Stimulated activated CD4-positive, alpha-beta T cell treated with anti-CD3 and anti-CD28 coated beads, Interleukin-4, amount 100 ng/mL, for 1 hour (primary cell): ENCODE measurements at places on chromosomes 2 and 18.

GRCh38 chr2:232410238-232410900, 3.7 kb downstream of the ALPG start:
- DNase-seq, result no peak

DNA sequence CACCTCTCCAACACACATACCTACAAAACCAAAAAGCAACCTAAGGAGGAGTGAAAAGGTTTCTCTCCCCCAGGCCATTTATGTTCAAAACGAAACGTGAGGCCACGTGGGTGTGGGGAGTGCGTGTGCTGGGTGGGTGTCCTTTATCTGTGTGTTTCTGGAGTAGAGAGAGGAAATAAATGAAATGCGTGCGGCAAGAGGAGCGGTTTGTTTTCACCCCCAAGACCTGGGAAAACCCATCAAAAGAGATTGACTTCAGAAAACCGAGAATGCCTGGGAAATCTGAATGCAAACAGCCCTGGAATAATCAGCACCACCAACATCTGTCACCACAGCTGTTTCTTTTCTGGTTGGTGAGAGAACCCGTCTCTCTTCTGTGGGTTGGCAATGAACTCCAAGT, 137.4 kb downstream of the INSIG2 start:
- DNase-seq, result no peak

DNA sequence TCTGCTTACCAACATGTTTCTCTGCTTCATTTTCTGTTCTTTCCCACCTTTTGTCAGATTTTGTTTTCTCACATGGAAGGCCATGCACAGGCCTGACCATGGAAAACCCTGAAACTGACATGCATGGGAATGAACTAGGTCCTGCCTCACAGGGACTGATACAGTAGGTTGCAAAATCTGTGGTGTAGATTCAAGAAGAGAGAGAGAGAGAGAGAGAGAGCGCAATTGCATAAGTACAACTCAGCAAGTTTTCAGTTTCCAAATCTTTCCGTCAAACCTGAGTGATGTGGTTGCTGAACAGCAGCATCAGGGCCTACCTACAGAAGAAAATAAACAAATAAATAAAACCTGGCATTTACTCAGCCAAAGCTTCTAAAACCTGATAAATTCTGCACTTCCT, 87.5 kb upstream of the RNF152 start:
- DNase-seq, result no peak

- no peak for DNase-seq
Observed at GRCh38 chr18:5868218-5868854, 27.0 kb downstream of the TMEM200C start.

DNA sequence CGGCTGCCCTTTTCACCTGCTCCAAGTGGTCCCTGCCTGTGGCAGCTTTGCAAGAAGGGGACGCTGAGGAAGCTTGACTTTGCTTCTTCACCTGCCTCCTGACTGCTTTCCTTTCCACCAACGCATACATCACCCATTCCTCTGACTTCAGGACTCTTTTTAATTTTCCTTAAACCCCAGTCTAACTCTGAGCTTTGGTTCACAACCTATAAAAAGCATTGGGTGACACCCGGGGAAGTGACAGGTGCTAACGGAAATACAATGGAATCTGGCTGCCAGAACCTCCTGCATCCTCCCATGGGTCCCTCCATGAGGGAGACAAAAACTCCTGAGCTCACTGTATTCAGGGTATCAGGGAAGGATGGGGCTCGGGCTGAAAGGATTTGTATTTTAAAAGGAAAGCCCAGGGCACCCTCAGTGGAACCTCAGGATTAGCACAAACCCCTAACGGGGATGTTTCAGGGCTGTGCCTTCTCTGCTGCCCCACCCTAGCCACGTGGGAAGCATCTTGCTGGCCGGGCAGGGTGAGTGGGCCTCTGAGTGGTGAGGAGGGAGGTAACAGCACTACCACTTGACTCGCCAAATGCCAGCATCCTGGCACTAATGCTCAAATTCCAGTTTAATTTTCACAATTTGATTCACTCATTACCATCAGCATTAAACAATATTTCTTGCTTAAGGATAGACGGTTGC, 284.8 kb downstream of the CELF4 start:
- DNase-seq, result no peak

GRCh38 chr2:105747254-105747894, 2.7 kb downstream of the NCK2 start:
- no peak for DNase-seq

GRCh38 chr2:7931808-7932207, 750.0 kb upstream of the ID2 start:
- DNase-seq, result no peak

GRCh38 chr2:170586571-170587095, 128.5 kb upstream of the SP5 start:
- no peak for DNase-seq

DNA sequence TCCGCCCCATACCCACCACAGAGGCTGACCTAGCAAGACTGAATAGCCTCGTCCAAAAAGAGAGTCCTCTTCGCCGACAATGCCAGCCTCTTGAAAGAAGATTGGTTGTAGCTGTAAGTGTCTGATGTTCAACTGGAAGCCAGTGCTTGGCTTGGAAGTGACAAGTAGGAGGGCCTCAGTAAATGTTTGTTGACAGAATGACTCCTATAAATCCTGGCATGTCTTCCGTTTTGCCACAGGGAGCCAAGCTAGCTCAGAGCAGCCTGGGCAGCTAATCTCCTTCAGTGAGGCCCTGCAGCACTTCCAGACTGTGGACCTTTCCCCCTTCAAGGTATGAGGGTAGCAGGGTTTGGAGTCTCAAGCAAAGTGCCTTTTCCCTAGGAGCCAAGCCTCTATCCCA, 14.9 kb downstream of the ELMOD3 start:
- no peak for DNase-seq

DNA sequence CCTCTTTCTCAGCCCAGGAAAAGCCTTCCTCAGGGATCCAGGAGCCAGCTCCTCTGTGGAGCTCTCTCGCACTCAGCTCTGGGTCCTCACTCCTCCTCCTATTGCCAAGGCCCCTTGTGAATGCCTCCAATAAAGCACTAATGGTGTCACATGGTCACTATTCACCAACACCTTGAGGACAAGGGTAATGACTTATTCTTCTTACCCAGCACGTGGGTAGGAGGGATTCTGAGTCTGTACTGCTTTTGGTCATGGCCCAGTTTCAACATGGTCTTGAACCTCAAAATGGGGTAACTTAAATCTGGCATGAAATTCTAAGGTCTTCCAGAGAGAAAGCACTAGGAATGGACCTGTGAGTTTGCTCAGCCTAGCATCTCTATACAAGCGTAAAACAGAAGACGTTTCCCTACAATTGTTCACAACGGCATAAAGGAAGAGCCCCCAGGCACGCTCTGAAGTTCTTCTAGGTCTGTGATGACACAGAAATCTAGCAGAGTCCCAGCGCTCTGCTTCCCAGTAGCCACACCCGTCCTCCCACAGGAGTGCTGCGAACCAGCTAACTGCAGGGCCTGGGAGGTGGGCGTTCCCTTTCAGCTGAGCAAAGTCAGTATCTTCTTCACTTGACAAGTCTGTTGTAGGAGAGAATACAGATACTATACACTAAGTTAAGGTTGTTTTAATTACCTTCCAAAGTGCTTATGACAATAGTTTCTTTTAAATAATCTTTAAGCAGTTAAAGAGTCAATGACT, 14.6 kb upstream of the KIDINS220 start:
- no peak for DNase-seq

GRCh38 chr2:7607441-7608173, 690.4 kb downstream of the RNF144A start:
- DNase-seq, result no peak

- no peak for DNase-seq
Observed at GRCh38 chr2:181892799-181893435, 1.4 kb downstream of the ITPRID2 start.

- DNase-seq, result no peak
Observed at GRCh38 chr2:68043695-68044094, 19.1 kb downstream of the C1D start.

DNA sequence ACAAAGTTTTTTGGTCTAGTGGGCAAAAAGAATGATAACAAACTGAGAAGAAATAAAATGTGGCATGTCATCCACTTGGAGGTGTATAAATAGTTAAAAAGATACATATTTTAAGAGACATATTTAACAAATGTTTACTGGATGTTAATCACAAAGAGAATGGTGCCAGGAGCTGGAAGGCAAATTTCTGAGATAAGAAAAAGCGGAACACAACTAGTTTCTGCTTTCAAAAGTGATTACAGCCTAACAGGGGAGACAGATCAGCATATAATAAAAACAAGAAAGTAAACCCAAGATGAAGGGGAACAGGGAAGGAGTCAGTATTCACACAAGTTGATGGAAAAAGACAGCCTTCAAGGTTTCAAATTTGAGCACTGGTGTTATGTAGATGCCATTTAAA, 91.3 kb downstream of the OLA1 start:
- DNase-seq, result no peak

DNA sequence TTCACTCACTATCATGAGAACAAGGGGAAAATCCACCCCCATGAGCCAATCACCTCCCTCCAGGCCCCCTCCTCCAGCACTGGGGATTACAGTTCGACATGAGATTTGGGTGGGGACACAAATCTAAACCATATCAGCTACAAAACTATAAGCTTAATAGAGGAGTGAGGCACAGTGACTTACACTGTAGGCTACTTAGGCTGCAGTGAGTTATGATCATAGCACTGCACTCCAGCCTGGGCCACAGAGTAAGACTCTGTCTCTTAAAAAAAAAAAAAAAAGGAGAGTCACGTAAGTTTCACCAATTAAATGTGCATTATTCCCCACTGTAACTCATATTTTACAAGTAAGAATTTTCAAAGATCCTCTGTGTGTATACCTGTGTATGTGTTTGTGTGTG, 26.2 kb upstream of the COLEC12 start:
- no peak for DNase-seq

- DNase-seq, result no peak
Observed at GRCh38 chr2:115427436-115427835, 985.0 kb downstream of the DPP10 start.

DNA sequence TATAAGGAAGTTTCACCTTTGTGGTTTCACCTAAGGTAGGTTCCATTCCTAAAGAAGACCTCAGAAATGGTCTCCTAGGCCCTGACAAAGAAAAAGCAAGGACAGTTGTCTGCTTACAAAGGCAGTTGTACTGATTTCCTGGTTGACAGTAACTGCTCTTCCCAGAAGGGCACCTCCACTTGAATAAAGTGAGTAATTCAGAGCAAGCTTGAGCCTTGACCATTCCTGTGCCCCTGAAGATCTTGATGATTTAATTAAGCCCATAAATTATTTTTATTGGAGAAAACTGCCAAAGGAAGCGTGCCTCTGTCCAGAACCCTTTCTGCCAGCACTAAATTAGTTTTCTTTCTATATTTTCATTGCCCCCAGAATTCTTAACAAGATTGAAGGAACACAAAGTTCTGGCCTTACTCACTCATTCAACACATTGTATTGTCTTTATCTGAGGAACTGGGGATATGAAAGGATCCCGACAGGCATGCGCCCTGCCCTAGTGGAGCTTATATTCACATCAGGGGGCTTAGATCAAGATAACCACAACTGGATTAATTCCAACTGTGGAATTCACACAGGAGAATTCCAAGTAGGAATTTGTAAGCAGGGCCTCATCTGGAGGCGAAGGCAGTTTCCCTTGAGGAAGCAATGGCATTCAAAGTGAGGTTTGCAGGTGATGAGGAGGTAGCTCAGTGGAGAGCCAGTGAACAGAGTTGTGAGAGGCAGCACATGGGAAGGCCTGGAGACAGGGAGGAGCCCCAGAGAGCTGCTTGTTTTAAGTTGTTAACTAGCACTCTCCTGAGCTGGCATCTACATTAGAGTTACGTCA, 21.2 kb downstream of the PTRHD1 start:
- DNase-seq, result no peak

GRCh38 chr2:69253611-69254301, 133.3 kb downstream of the GFPT1 start:
- no peak for DNase-seq

DNA sequence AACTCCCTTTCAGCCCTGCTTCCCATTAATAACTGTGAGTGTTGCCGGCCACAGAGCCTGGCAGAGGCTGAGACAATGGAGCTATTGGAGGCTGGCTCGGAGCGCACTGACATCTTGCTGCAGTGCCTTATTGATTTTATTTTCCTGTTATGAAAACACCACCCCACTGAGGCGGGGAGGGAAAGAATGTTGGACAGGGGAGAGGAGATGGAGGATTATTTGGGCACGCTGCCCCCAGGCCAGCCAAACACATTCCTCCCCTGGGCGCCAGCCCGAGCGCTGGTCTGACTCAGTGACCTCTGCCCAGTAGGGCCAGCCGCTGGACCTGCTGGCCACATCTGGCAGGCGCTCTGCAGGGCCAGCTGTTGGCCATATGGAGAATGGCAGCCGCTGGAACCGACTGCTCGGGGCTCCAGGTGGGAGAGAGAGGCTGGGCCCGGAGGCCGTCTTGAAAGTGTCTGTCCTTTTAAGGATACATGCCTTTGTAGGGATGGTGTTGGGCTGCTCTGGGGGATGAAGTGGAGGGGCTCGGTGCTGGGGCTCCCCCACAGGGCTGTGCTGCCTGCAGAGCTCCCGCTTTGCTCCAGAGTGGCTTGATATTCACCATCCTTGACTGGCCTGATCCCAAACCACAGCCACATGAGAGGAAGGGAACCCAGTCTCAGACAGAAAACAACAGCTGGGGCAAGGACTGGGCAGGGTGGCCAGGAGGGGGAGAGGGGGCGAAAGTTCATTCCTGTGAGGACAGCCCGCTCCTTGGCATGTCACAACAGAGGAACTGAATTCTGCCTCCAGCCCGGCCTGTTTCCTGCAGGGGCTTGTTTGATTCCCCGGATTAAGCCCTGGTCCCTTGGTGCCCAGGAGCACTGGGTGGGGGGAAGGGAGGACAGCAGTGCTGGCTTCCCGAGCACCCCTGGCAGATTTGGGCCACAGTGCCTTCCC, 179.0 kb downstream of the KLHL29 start:
- DNase-seq, result no peak

DNA sequence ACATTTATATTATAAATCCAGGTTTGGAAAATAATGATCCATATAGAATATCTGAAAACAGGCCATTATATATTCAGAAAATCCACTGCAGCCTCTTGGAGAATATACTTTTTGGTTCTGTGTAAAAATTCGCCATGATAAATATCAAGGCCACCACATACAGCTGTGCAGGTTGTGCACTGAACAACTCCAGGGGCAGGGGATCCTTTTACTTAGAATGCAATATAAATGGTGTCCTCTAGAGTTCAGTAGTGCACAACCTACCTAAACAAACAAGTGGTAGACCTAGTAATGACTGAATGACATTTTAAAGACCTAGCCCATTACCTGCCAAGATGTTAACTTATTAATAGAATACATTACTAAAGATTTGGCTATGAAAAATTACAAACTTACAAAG, 22.4 kb downstream of the MOGAT1 start:
- no peak for DNase-seq

- no peak for DNase-seq
Observed at GRCh38 chr2:48515513-48515985, 14.4 kb upstream of the STON1 start.

GRCh38 chr2:53631313-53632125, 136.1 kb upstream of the CHAC2 start:
- DNase-seq, result no peak

GRCh38 chr18:9905401-9905922, 8.4 kb upstream of the VAPA start:
- DNase-seq, result no peak

DNA sequence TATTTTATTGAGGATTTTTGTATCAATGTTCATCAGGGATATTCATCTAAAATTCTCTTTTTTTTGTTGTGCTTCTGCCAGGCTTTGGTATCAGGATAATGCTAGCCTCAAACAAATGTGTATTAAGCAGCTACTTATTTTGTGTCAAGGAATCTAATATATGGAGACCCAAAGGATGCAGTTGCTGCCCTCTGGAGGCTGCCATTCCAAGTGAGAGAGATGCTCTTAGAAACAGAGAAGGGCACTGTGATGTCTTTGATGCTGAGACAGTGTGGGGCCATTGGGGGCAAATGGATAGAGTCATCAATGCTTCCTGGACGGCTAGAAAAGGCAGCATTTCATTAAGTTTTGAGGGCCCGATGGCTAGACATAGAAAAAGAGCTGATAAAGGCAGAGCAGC, 292.6 kb downstream of the SETBP1 start:
- no peak for DNase-seq
